Activated CD4-positive, alpha-beta T cell treated with anti-CD3 and anti-CD28 coated beads, Interleukin-2, amount 10 ng/mL, durations not matched to agents 7 days and 5 days (primary cell): ENCODE measurements at places on chromosomes 3 and 15. TPM values are rescaled to one million over a fixed set of nuclear protein-coding genes. Genes with fewer than 3 reads are reported as not detected.

Gene ITIH1
- not detected for total RNA-seq

Gene SLC6A1
- not detected for total RNA-seq

Gene ATP13A4
- 1.6 TPM for total RNA-seq

Gene CASR
- total RNA-seq: 0.06 TPM

Gene HIGD2B
- not detected for total RNA-seq

DNA sequence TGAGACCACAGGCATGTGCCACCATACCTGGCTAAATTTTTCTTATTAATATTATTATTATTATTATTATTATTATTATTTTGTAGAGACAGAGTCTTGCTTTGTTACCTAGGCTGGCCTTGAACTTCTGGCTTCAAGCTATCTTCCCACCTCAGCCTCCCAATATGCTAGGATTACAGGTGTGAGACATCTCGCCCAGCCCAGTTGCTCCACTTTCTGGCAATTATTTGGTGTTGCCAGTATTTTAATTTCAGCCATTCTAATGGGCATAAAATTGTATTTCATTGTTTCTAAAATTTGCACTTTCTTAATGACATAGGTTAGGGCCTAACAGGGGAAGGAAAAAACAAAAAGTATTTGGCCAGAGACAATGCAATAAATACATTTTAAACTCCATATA lies 1217.6 kb upstream of the ALCAM start:
- DNase-seq: no peak

- no peak for DNase-seq
These were observed 221.0 kb upstream of the CBLB start for GRCh38 chr3:106089806-106090205.
